ENCODE measurements at places on chromosomes 6 and 20.

- no peak for DNase-seq
Measured at GRCh38 chr20:19749618-19750071, 8.4 kb upstream of the RIN2 start.

- no peak for DNase-seq
Measured at GRCh38 chr6:139636391-139636790, 261.9 kb upstream of the CITED2 start.

DNA sequence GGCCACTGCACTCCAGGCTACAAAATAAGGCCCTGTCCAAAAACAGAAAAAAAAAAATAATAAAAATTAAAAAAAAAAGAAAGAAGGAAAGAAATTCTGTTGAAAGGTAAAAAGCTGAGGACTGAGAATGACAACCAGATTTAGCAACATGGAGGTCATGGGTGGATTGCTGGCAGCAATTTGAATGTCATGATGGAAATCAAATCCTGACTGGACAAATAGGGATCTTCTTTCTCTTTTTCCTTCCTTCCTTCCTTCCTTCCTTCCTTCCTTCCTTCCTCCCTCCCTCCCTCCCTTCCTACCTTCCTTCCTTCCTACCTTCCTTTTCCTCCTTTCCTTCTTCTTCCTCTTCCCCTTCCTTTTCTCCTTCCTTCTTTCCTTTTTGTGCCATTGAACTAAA, 553.3 kb upstream of the FLRT3 start:
- no peak for DNase-seq

DNA sequence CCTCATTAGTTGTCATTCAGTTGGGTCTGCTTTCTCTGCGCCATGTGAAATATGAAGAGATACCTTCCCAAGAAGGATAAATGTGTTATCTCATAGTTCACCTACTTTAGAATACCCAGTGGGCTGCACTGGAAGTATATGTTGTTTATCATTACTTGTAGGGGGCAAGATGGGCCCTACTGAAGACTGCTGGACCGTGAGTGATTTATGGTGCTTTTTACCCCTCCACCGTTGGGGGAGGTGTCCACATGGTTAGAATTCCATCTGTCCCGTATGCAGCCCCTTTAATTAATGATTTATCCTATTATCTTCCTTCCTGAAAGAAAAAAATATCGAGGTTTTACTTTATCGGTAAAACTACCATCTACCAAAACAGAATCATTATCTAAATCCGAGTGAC, 97.0 kb downstream of the TSHZ2 start:
- DNase-seq: no peak

GRCh38 chr20:57713505-57713903, 3.7 kb upstream of the PMEPA1 start:
- no peak for DNase-seq

GRCh38 chr20:42604998-42605956, 584.4 kb downstream of the PTPRT start:
- no peak for DNase-seq

GRCh38 chr6:125009578-125009977, 47.3 kb downstream of the RNF217 start:
- no peak for DNase-seq

- no peak for DNase-seq
Measured at GRCh38 chr6:165109011-165109410, 200.4 kb downstream of the C6orf118 start.

DNA sequence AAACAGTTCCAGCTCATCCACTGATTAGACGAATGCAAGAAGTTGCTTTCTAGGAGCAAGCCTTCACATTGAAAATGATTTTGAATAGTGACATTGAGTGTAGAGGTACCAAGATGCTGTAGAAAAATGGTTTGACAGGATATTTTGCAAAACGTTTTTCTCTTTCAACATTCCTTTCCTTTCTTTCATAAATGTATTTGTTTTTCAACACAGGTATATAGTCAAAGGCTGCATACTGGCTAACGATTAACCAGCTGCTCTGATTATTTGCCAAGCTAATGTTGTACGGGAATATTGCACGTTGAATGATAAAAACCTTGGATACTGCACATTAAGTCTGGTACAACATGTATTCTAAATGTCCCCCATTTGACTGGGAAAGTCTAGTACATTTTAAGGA, 78.8 kb upstream of the TENT5A start:
- no peak for DNase-seq

- no peak for DNase-seq
Measured at GRCh38 chr6:20575704-20576451, 41.6 kb downstream of the CDKAL1 start.

DNA sequence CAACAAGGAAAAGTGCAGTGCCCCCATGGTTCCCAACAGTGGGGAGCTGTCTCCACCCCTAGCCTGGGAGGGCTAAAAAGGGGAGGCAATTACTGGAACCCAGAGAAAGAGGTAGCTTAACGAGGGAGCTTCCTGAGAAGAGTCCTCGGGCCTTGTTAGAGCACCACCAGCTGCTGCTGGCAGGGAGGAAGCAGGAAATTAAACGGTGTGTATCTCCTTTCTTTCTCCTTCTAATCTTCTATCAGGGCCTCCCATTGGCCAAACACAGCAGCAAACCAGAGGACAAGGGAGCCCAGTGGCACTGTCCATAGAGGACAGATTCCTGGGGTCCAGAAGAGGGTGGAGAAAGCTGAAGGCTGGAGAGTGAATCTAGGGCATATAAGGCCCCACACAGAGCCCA, 7.6 kb upstream of the BTN2A2 start:
- no peak for DNase-seq

DNA sequence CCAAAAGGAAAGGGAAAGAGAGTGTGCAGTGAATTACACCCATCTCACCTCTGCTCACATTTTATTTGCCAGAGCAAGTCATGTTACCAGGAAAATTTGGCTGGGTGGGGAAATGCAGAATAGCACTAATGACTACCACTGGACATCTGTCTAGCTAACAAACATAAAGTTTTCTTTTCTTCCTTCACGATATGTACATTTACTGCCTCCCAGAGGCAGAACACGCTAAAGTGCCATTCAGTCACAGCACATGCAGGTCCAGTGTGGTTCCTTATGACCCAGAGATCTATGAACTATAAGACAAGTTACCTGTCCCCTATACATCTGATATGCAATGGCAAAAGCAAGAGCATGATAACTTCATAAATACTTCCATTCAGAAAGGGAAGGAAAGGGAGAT, 194.1 kb downstream of the OGFRL1 start:
- no peak for DNase-seq

- no peak for DNase-seq
Measured at GRCh38 chr6:109693111-109693510, 2.0 kb downstream of the FIG4 start.

GRCh38 chr20:5548902-5549599, 201.2 kb upstream of the SHLD1 start:
- DNase-seq: peak; percentile 15

DNA sequence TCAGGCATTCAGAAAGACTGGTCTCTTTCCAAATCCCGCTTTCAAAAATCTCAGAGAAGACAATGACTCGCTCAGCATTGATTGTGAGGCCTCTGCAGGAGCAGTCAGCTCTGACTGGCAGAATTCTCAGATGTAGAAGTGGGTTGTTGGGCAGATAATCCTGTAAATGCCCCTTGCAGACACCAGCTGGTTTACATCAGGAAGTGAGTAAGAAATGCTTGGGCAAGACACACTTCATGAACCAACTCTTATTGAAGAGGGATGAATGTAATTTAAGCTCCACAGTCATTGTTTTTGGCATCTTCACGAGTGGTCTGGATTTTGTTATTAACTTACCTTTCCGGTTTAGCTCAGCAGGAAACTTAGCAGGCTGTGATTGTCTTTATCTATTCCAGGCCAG, 166.6 kb downstream of the PLCB4 start:
- DNase-seq: no peak

Data from T-helper 2 cell (primary cell).